H1 (cell line): ENCODE measurements at places on chromosomes 4 and X. TPM values are rescaled to one million over a fixed set of nuclear protein-coding genes. Genes with fewer than 3 reads are reported as not detected.

- H3K27ac ChIP-seq: no peak overlapping the region
- no peaks in the 10 kb centered on the region; the same call in 1 of the 2 replicates for H3K4me1 ChIP-seq
- H3K4me3 ChIP-seq: peak overlapping the region; percentile 63
- no peaks in the 10 kb centered on the region for H3K36me3 ChIP-seq
- peaks cover 26% of the 10 kb centered on the region for H3K27me3 ChIP-seq
Observed at GRCh38 chrX:154804261-154804956, 876 bp downstream of the MPP1 start.

GRCh38 chr4:184097241-184097605 lies 120.5 kb downstream of the ENPP6 start:
- peak; percentile 91 for DNase-seq
- H3K4me1 ChIP-seq: no peaks in the 10 kb centered on the region
- no peaks in the 10 kb centered on the region for H3K36me3 ChIP-seq
- H3K27me3 ChIP-seq: no peaks in the 10 kb centered on the region
- no peak overlapping the region for H3K4me3 ChIP-seq

GRCh38 chrX:108216919-108217571 lies 125.5 kb downstream of the ATG4A start:
- no peaks in the 10 kb centered on the region for H3K27me3 ChIP-seq
- H3K4me1 ChIP-seq: no peaks in the 10 kb centered on the region
- no peak overlapping the region for H3K4me3 ChIP-seq
- H3K36me3 ChIP-seq: no peaks in the 10 kb centered on the region

DNA sequence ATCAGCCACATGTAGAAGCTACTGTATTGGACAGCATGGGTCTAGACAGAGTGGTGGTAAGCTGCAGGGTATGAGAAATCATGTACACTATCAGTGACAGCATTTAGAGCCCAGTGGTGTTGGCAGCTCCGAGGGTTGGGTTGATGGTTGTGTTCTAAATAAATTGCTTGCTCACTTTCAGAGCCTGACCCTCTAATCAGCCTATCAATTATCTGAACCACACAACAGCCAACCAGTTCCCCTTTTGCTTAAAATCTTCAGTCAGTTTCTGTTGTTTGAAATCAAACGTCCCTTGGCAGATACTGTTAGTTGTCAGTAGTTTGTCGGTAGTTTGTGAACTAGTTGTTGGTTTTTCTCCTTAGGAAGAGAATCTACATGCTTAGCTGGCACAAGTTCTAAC lies 99.8 kb upstream of the RAI2 start:
- H3K27me3 ChIP-seq: no peaks in the 10 kb centered on the region
- no peak for DNase-seq
- no peaks in the 10 kb centered on the region for H3K4me1 ChIP-seq
- H3K36me3 ChIP-seq: no peaks in the 10 kb centered on the region
- no peak overlapping the region for H3K27ac ChIP-seq

DNA sequence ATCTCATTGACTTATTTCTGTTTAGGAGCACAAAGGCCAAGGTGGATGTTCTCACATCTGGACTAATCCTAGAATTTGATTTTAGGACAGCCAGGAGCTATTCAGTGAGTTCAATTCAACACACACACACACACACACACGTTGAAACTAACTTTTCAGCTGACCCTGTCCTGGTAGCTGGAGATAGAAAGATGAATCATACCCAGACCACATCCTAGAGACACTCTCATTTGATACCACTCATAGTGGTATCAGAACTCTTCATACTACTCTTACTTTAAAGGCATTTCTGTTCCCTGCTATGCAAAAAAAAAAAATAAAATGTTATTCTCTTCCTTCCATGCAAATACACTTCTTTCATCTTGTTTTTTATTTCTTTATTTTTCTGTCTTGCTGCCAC lies 36.7 kb downstream of the KLF8 start:
- no peaks in the 10 kb centered on the region for H3K36me3 ChIP-seq
- no peaks in the 10 kb centered on the region for H3K4me1 ChIP-seq
- H3K27me3 ChIP-seq: no peaks in the 10 kb centered on the region
- H3K27ac ChIP-seq: no peak overlapping the region

DNA sequence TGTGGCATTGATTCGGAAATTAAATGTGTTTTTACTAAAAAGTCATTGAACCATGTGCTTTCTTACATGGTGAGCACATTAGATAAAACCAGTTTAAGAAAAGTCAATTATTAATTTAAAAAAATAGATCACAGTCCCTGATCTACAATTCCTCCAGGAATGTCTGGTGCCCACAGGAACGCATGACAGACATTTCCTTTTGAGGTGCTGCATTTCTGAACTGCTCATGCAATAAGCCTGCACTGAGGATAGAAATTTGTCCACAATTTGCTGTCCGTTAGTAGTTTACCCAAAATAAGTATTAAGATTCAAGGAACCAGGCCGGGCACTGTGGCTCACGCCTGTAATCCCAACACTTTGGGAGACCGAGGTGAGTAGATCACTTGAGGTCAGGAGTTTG lies 8.2 kb upstream of the ADAMTS3 start:
- H3K36me3 ChIP-seq: no peaks in the 10 kb centered on the region
- H3K4me1 ChIP-seq: no peaks in the 10 kb centered on the region

DNA sequence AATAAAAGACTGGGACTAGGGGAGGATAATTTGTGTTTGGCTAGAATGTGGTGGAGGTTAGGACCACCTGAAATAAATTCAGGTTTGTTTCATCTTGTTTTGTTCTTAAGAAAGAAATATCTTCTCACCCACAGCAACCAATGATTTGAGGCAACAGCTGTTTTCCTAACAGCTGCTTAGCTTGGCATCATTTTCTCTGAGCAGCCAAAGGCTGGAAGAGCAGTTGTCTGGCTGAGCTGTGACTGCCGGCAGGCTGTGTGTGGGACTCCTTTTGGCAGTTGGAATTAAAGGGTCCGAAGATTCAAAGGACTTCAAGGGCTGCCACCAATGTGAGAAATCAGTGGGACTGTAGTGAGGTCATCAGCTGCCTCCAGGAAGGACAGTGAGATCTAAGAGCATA lies 5.0 kb downstream of the TRIM75 start:
- no peak overlapping the region for H3K4me3 ChIP-seq
- H3K27ac ChIP-seq: no peak overlapping the region
- no peak for DNase-seq
- no peaks in the 10 kb centered on the region for H3K36me3 ChIP-seq

GRCh38 chrX:136193771-136194170 lies 46.4 kb downstream of the FHL1 start:
- H3K4me3 ChIP-seq: no peak overlapping the region
- H3K36me3 ChIP-seq: no peaks in the 10 kb centered on the region
- no peak overlapping the region for H3K27ac ChIP-seq
- H3K4me1 ChIP-seq: no peaks in the 10 kb centered on the region

- DNase-seq: no peak
- no peaks in the 10 kb centered on the region for H3K36me3 ChIP-seq
- no peak overlapping the region for H3K27ac ChIP-seq
- H3K4me3 ChIP-seq: no peak overlapping the region
- H3K27me3 ChIP-seq: no peaks in the 10 kb centered on the region
- peaks cover 8% of the 10 kb centered on the region for H3K4me1 ChIP-seq
Observed at GRCh38 chr4:138935135-138935807, 80.3 kb upstream of the NOCT start.

DNA sequence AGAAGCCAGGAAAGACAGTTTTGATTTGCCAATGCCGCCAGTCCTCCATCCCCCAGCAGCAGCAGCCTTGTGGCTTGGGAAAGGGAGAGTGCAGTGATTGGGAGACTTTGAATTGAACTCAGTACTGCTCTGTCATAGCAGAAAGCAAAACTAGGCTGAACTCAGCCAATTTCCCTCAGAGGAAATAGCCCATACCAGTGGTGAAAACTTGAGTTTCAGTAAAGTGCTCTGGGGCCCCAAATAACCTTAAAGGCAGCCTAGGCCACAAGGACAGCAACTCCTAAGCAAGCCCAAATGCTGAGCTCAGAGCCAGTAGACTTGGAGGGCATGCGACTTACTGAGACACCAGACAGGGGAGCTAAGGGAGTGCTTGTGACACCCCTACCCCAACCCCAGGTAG lies 2.0 kb upstream of the PROM1 start:
- H3K27me3 ChIP-seq: no peaks in the 10 kb centered on the region; the same call in 1 of the 2 replicates
- H3K4me3 ChIP-seq: no peak overlapping the region
- no peak for DNase-seq
- H3K4me1 ChIP-seq: no peaks in the 10 kb centered on the region
- H3K36me3 ChIP-seq: no peaks in the 10 kb centered on the region; the same call in 1 of the 2 replicates

DNA sequence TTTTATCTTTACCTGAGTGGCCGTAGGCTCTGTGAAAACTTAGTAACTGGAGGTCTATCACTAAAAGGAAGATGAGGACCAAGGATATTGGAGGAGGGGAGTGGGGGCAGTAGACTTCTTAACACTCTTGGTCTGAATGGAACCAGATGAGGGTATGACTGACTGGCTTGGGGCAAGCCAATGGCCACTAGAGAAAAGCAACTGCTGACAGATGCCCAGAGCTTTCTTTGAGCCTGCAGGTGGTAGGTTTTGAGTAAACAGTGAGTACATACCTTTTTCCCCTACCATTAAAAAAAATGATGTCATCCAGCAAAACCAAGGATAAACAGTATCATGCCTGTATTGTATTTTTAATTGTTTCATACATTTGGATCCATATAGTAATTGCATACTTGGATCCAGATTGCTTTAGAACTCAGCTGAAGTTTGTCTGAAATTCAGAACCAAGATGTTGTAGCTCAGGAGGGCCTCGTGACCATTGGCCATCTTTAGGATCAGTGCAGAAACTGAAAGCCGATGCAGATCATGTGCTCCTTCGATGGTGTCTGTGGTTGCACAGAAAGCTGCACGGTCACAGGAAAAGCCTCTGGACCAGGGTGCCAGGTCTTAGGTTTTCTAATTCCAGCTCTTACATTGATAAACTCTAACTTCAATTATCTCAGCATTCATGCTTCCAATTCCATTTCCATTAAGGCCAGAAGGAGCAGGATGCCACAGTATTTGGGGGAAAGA lies 131.0 kb downstream of the PDGFRA start:
- H3K36me3 ChIP-seq: no peaks in the 10 kb centered on the region
- H3K27me3 ChIP-seq: no peaks in the 10 kb centered on the region
- DNase-seq: no peak
- H3K4me3 ChIP-seq: no peak overlapping the region
- H3K27ac ChIP-seq: no peak overlapping the region

DNA sequence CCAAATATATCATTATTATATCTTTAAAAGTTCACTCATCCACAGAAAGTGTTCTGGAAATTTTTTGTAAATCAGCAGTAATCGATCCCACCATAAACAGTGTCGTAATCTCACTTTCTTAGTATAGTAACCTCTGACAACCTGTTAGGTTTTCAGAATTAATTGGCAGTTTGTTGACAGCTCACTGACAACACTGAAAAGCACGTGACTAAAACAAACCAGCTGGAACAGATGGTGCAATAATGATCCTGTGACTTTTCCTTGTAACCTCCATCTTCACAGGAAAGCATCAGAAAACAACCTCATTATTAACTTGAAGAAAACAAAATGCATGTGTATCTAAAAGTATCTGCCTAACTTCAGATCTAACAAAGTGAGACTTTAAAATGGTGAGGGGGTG lies 48.5 kb downstream of the FSTL5 start:
- H3K36me3 ChIP-seq: no peaks in the 10 kb centered on the region
- no peak overlapping the region for H3K27ac ChIP-seq
- H3K4me3 ChIP-seq: no peak overlapping the region
- DNase-seq: no peak

DNA sequence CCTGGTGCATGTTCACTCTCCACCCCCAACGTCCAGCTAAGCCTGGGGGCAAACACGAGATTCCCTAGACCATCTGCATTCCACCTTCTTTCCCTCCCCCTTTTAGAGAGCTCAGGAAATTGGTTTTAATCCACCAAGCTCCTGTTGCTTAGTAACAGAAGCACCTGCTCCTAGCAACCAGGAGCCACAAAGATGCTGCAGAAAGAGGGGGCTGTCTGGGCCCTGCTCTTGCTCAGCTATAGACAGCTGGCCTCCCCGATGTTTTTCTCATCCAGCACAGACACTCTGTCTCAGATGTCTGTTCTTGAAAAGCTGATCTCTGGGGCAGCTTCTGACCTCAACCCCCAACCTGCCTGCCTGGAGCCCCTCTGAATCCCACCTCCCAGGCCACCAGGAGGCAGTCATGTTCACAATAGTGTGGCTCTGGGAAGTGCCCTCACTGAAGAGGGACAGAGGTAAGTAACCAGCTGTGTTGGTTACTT lies 71.5 kb downstream of the SLC16A2 start:
- no peaks in the 10 kb centered on the region for H3K36me3 ChIP-seq
- H3K4me3 ChIP-seq: no peak overlapping the region
- no peaks in the 10 kb centered on the region for H3K27me3 ChIP-seq
- no peak overlapping the region for H3K27ac ChIP-seq
- peak; percentile 66 for DNase-seq

GRCh38 chr4:186931519-186931918 lies 207.9 kb upstream of the FAT1 start:
- H3K27me3 ChIP-seq: no peaks in the 10 kb centered on the region
- no peak overlapping the region for H3K4me3 ChIP-seq
- no peaks in the 10 kb centered on the region for H3K4me1 ChIP-seq

- H3K4me1 ChIP-seq: no peaks in the 10 kb centered on the region
- no peaks in the 10 kb centered on the region for H3K27me3 ChIP-seq
- DNase-seq: peak; percentile 15
- no peaks in the 10 kb centered on the region for H3K36me3 ChIP-seq
- H3K4me3 ChIP-seq: no peak overlapping the region
- no peak overlapping the region for H3K27ac ChIP-seq
Observed at GRCh38 chrX:55342533-55343501, 78.1 kb upstream of the PAGE3 start.

- no peaks in the 10 kb centered on the region for H3K4me1 ChIP-seq
- no peak overlapping the region for H3K4me3 ChIP-seq
- H3K27me3 ChIP-seq: no peaks in the 10 kb centered on the region
- no peaks in the 10 kb centered on the region for H3K36me3 ChIP-seq
- no peak for DNase-seq
Observed at GRCh38 chr4:126734465-126734864, 898.3 kb upstream of the INTU start.

- H3K4me3 ChIP-seq: no peak overlapping the region
- no peaks in the 10 kb centered on the region for H3K36me3 ChIP-seq
- no peak for DNase-seq
- H3K27me3 ChIP-seq: no peaks in the 10 kb centered on the region
Observed at GRCh38 chrX:56025872-56026571, 206.1 kb upstream of the KLF8 start.

GRCh38 chrX:16312761-16313623 lies 145.7 kb downstream of the MAGEB17 start:
- no peaks in the 10 kb centered on the region for H3K36me3 ChIP-seq
- H3K4me1 ChIP-seq: peaks cover 7% of the 10 kb centered on the region; the same call in 1 of the 2 replicates
- no peak for DNase-seq
- no peak overlapping the region for H3K4me3 ChIP-seq
- H3K27me3 ChIP-seq: no peaks in the 10 kb centered on the region

Gene HELT
- 0.28 and 0.32 TPM in 2 replicates for polyA plus RNA-seq

Gene F8A2
- polyA plus RNA-seq: not detected in 2 replicates

Gene UCP1
- 0.22 and 0.44 TPM in 2 replicates for polyA plus RNA-seq

Gene ZFP42
- polyA plus RNA-seq: 69.3 and 69.4 TPM in 2 replicates

Gene KIT
- polyA plus RNA-seq: 10.2 and 14.4 TPM in 2 replicates

Gene TRAPPC11
- polyA plus RNA-seq: 15.3 and 19.2 TPM in 2 replicates

Gene SPANXA2
- not detected in 2 replicates for polyA plus RNA-seq

Gene HOPX
- not detected in 2 replicates for polyA plus RNA-seq

Gene ADH4
- not detected in 2 replicates for polyA plus RNA-seq

Gene TSPAN6
- 41.7 and 67.7 TPM in 2 replicates for polyA plus RNA-seq
